ENCODE measurements at places on chromosomes 16 and 17.

GRCh38 chr17:57881783-57882351, 32.0 kb upstream of the MRPS23 start:
- DNase-seq: no peak

GRCh38 chr16:67394155-67395104, 1.1 kb upstream of the TPPP3 start:
- no peak for DNase-seq

GRCh38 chr16:69865701-69866100, 85.4 kb upstream of the CLEC18A start:
- no peak for DNase-seq

GRCh38 chr17:78491236-78492115, 85.7 kb downstream of the DNAH17 start:
- DNase-seq: no peak

GRCh38 chr17:79146562-79146961, 71.9 kb downstream of the ENGASE start:
- DNase-seq: no peak

GRCh38 chr16:10791048-10791447, 27.5 kb downstream of the TVP23A start:
- DNase-seq: no peak

- no peak for DNase-seq
Observed at GRCh38 chr16:57859331-57859730, 57.0 kb upstream of the KIFC3 start.

DNA sequence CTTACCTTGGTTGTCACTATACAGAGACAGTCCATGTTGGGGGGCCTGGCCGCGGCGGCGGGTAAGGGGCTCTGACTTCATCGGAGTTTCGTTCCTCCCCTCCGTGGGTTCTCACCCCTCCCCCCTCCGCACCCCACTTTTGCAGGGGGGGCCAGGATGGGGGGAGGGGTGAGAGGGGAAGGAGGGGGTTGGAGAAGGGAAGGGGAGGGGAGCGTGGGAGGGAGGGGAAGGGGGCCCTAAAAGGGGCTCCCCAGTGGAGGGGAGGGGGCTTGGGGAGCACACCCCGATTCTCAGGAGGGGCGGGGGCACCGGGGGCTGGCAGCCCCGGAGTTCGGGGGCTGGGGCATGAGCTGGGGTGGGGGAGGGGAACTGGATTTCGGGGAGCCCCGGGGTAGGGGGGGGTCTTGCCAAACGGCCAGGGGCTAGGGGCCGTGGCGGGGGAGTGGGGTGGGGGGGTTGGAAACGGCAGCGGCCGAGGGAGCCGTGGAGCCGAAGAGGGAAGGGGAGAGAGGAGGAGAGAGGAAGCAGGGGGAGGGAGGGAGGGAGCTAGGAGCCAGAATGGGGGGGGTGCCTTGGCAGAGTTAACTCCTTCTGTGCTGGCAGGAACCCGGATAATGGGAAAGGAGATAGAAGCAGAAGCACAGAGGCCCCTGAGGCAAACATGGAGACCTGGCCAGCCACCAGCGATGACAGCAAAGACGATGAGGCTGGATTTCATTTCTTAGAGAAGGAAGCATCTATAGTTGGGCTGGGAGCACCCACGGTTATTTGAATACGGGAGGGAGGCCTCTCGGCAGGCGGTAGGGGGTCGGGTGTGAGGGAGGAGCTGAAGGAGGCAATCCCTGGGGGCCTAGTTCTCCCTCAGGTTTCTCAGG, 2.3 kb downstream of the DLG4 start:
- no peak for DNase-seq
